NCI-H446 (cell line): ENCODE measurements at places on chromosomes 3 and 15.

GRCh38 chr15:62067448-62068044, 769 bp downstream of the C2CD4A start:
- DNase-seq: no peak

DNA sequence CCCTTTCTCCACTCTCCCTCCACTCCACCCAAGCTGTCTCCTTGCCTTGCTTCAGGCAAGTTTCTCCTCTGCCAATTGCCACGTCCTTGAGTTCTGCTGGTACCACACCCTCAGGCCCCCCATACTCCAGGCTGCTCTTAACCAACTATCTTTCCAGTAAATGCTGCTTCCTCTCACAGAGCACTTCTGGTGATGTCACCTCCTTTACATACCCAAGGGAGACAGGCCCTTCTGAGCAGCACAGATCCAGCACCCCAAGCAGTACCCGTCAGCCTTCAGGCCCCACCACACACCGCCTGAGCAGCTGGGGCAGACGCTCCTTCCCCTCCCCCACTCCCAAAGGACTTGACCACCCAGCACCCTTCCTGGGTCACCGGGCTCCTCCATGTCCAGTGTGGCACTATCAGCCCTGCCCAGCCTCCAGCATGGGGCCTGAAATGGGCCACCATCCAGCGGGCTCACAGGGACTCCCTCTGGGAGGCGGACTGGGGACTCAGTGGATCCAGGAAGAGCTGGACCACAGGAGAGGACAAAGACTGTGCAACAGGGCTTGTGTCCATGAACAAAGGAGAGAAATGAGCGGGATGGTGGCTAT, 50.2 kb downstream of the KLF15 start:
- no peak for DNase-seq

DNA sequence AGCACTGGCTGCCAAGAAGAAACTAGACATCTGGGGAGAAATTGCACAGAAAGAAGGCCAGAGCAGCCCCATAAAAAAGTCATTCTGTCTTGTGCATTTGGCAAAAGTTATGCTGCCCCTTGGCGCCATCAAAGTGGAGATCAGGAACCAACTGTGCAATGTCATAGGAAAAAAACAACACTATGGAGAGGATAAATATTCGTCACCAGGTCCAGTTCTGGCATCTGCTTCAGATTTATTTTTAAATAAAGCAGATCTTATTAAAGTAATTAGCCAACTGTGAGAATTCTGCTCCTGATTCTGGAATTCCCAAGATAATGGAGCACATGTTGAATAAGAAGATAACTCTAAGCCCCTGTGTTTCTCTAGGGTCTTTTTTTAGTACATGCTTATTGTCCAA, 500.0 kb upstream of the IL12A start:
- DNase-seq: no peak

DNA sequence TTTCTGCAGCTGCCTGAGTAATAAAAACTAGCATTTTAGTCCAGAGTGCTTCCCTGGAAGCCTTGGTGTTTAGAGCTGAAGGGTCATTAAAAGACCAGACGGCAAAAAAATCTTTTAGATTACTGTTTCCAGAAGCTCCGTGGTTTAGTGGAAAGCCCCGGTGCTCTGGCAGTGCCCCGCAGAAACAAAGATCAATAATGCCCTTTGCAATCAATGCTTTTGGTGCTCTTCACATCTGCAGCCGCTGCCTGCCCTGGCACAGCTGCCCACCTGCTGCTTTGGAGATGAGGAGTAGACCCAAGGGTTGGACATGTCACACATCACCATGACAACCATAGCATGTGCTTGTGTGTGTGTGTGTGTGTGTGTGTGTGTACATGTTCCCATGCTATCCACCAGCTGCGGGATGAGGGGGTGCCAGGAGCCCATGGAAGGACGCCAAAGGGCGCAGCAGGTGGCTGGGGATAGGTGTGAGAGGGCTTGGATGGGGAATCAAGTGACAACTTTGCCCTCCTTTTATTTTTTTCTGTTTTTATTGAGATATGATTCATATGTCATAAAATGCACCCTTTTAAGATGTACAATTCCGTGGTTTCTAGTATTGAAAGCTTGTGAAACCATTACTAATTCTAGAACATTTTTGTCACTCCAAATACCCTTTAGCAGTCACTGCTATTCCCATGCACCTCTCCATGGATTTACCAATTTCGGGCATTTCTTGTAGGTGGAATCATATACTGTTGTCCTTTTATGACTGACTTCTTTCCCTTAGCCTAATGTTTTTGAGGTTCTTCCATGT, 75.7 kb upstream of the KLHL25 start:
- DNase-seq: no peak

GRCh38 chr3:72263223-72263990, 478.5 kb upstream of the PROK2 start:
- no peak for DNase-seq

DNA sequence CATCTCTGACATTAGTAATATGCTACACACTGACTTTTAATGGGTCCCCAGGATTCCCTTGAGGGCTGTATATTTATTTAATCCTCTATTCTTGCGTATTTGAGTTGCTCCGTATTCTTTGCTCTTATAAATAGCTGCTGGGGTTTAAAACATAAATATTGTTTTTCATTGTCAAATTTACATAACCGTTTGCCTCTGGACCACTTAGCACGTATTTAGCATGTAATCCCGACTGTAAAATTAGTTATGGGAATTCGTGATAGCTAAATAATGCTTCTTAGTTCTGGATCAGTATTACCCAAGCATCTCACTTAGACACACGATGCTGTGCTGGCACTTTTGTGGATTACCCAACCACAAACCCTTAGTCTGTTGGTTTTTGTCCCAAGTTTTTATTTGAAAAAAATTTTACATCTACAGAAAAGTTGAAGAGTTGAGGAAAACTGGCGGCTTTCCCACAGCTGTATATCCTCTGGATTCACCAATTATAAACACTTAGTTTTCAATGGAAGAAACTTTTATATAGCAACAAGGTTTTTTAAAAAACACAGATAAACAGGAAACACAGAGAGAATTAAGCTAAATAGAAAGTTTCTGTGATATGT, 296.8 kb upstream of the TPM1 start:
- DNase-seq: no peak

GRCh38 chr15:100890850-100891249, 11.2 kb downstream of the ALDH1A3 start:
- no peak for DNase-seq

GRCh38 chr15:48190932-48191573, 412 bp upstream of the CTXN2 start:
- DNase-seq: peak; percentile 10

- no peak for DNase-seq
Observed at GRCh38 chr3:30476368-30477084, 129.9 kb upstream of the TGFBR2 start.

- no peak for DNase-seq
Observed at GRCh38 chr15:48537271-48538113, 108.0 kb downstream of the FBN1 start.

- peak; percentile 86 for DNase-seq
Observed at GRCh38 chr3:144129536-144130214, 158.1 kb downstream of the DIPK2A start.

DNA sequence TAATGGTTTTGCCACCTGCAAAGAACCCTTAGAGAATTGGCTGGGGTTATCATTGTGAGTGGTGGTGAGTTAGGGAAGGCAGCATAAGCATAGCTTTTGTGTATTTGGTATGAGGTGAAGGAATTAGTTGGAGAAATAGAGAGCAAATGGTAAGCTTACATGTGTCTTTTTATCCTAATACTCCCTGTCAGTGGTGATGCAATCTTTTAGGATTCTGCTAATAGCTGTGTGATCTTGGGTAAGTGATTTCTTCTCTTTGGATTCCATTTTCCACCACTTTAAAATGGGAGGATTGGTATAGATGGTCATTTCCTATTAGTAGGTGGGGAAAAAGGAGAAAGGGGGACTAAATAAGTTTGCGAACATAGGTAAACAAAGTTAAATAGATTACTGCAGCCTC, 30.9 kb downstream of the PIAS1 start:
- no peak for DNase-seq

DNA sequence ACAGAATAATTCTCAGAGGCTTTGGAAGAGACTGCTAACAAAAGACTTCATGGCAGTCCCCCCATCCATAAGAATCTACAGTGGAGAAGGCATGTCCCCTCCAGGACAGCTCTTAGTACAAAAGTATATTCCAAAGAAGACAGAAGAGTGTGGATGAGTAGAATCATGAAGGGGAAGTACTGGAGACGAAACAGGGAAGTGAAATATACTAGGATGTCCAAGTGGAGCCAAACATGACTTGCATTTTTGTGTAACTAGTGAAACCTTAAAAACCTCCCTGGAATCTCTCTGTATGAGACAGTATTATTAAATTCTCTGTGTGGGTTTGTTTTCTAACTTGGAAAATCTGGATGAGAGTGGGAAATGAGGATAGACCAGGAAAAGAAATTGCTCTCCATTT, 312.4 kb downstream of the RSL24D1 start:
- no peak for DNase-seq
